ENCODE measurements at places on chromosomes 7 and 10.

DNA sequence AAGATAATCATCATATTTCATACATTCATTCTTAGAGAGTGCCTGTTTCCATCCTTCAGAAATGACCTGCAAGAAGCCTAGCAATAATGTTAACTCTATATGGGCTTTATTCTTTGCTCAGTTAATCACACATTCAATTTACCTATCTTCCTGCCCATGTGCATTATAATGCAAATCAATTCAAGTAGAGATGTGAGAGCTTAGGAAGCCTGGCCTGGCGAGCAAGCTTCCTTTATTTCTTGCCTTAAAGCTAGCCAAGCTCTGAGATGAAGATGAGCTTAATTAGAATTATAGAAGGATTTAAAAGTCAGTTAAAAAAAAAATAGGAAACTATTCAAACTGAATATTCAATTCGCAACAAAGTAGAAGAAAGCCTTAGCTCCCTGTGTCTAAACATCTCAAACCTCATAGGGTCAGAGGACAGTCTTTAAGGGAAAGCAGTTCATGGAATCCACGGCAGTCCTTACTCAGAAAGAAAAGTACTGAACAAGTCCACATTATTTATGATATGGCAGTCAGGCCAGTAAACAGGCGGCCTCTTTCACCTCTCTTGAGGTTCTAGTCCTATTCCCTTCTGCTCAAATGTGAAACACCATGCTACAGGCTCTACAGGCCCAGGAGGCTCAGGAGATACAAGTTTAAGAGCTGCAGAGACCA lies 214.1 kb downstream of the TFEC start:
- DNase-seq: no peak

- DNase-seq: no peak
These were observed 869 bp upstream of the TBX20 start for GRCh38 chr7:35254496-35255442.

DNA sequence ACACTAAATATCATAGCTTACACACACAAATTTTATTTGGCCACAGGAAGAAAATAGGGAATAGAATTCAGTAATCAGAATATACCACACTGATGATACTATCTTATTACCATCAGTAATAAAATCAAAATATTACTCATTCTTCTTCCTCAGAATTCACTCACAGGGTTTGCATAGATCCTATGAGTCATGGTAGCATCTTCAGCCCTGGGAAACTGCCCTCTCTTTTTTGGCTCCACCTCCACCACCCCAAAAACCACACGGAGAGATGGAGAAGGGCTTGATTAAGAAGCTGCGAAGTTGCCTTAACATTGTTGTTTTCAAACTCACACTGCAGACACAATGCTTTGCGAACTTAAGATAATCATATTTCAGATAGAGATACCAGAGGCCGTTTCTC lies 154.1 kb upstream of the AHR start:
- no peak for DNase-seq

- no peak for DNase-seq
These were observed 120.6 kb downstream of the PRPF18 start for GRCh38 chr10:13707156-13707881.

DNA sequence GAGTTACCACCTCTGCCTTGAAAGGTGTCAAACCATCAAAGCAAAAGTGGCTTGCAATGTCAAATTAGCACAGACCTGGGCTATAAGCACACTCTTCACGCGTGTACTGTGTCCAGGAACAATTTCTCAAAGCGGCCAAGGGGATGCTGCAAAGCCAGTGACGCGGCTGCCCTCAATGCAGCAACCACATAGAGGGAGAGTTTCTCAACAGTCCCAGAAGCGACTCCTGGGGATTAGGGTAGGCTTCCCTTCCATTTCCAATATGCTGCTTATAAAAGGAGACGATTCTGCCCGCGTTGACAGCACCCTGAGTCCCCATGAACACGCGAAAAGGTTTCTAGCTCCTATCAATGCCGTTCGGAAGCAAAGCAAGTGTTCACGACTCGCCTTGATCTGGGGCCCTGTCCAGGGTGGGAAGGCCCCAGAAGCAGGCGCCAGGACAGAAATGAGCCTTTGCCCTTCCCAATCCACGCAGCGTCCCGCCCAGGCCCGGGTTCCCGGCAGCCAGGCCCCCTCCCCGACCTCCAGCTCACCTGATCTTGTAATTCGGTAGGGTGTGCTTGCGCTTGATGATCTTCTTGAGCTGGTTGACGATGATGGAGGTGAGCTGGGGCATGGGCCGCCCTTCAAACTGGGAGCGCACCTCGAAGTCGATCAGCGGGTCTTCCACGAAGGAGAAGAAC lies 1.3 kb downstream of the PDZD8 start:
- peak; percentile 18 for DNase-seq

DNA sequence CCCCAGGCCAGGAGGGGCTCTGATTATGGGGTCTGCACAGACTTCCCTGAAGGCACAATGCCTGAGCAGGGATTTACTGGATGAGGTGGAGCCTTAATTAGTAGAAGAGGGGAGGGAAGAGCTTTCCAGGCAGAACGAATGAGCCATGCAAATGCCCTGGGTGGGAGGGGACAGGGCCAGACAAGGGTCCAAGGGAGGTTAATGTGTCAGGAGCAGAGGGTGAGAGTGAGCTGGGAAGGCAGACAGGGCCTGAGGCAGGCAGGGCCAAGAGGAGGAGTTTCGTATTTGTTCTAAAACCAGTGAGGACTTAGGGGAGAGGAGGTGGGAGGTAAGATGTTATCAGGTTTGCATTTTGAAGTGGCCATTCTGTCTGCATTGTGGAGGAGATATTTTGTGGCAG lies 65.3 kb downstream of the NPY start:
- no peak for DNase-seq

- DNase-seq: no peak
These were observed 10.7 kb downstream of the IRF5 start for GRCh38 chr7:128948312-128948973.

- DNase-seq: no peak
These were observed 9.9 kb upstream of the SPAG6 start for GRCh38 chr10:22335173-22335933.

- no peak for DNase-seq
These were observed 25.2 kb upstream of the LSM8 start for GRCh38 chr7:118158766-118159165.

GRCh38 chr10:123967626-123968243 lies 76.1 kb upstream of the CPXM2 start:
- DNase-seq: peak; percentile 76

DNA sequence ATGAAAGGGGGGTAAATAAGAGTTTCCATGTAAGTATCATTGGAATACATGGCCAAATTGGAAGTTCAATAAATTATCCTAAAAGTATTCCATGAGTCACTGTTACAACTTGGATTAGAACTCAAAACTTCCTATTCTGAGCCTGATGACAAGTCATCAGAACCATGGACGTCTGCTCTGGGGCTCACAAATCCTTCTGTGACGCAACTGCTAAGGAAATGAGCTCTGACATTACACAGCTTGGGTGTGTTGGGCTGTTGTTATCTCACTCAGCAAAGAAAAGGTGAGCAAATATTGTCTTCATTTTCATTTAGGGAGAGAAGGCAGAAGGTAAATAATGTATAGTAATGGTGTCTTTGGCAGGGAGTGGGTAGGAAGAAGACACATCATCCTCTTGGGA lies 214.8 kb upstream of the ADO start:
- DNase-seq: no peak

GRCh38 chr7:27199849-27200760 lies at the start of gene HOXA13:
Gene HOXA13, minus strand, starts transcription at chr7:27200091. Its CDS starts 14 bp downstream, at chr7:27200077.
- DNase-seq: peak; percentile 88

GRCh38 chr10:93854975-93855374 lies 38.8 kb upstream of the SLC35G1 start:
- peak; percentile 33 for DNase-seq

GRCh38 chr7:23469150-23469960 lies 936 bp downstream of the IGF2BP3 start:
- DNase-seq: peak; percentile 55

DNA sequence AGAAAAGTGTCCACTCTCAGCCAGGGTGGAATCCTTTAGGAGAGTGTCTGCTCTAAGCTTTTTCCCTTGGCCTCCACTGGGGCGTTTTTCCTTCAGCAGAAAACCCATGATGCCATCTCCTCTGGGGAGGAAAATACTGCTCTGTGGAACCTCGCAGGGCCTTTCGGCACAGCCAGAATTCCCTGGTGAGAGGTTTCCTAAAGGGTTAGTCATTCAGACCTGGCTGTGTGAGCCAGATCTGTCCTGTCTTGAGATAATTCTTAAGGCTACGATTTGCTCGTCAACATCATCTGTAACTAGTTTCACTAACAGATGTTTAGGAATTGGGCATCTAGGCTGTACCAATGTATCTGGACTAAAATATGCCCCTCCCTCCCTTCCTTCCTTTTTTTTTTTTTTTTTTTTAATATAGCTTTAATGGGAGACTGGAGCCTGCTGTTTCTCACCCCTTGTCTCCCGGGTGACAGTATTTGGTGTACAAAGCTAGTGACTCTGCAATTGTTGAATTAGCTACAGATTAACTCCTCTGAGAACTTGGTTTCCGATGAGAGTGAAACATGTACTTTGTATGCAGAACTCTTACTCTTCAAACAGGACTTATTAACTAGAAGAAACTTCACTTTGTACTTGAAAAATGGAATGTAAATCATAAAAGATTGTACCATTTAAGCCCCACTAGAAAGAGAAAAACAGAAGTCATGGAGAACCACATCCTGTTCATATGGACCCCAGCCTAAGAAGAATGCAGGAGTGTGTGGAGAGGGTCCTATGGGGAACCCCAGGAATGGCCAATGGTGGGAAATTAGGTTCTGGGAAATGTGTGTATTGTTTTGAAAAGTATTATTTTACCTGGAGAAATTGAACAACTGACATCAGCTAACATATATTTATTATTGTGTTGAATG lies 230.9 kb downstream of the CAMK1D start:
- DNase-seq: no peak

DNA sequence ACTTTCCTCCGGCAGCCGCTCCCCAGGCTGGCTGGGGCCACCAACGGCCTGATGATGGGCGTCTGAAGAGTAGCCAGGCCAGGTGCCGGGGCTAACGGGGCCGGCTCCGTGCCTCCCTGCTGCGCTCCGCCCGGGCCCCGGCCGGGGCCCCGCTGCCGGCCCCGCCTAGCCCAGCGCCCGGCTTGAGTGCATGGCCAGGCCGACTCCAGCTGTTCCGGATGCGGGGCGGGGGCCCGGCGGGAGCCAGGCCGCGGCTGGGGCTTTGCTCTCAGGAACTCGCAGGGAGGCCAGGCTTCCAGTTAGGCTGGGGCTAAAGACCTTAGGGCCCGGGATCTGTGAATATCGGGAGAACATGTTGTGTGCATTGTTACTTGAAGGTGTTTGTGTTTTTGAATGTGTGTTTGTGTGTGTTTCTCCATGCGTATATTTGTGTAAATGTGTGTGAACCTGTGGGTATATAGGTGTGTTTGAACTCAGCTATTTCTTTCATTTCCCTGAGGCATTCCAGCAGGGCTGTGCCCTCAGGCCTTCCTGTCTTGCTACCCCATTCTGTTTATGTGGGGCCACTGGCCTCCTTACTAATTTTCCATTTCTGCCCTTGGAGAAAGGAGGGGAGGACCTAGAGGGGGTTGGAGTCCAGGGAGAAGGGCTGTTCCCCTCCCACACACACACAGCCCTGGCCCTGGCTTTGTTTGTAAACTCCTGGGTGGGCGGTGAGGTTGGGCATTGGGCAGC lies 1.1 kb upstream of the LBX1 start:
- peak; percentile 87 for DNase-seq

DNA sequence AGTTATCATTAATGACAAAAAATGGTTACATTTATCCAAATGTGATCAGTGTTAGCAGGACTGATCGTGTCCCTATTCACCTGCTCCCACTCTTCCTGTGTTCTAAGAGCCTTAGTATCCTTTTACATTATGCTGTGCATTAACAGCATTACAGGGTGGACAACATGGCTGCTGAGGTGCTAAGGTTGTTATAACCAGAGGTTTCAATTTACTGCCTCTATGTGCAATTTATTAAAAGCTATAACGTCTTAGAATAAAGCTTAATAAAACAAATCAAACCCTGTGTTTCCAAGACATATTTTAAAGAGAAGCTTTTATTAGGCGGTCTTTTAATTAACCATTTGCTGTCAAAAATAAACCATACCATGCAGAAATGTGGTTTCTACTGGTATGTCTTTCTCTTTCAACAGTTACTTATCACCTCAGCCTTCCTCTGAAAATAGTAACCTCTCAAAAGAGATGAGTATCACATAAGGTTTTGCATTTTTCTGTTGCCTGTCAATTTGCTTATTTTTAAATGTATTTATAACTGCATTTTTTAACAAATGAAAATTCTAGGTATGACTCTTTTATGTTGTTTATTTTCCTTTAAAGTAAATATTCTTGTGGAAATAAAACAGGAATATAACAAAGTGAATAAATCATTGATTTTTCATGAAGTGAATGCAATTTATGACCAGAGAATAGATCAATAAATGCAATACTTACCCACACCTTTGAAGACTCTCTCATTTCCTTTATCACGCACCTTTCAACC lies 849.8 kb upstream of the SORCS1 start:
- no peak for DNase-seq

DNA sequence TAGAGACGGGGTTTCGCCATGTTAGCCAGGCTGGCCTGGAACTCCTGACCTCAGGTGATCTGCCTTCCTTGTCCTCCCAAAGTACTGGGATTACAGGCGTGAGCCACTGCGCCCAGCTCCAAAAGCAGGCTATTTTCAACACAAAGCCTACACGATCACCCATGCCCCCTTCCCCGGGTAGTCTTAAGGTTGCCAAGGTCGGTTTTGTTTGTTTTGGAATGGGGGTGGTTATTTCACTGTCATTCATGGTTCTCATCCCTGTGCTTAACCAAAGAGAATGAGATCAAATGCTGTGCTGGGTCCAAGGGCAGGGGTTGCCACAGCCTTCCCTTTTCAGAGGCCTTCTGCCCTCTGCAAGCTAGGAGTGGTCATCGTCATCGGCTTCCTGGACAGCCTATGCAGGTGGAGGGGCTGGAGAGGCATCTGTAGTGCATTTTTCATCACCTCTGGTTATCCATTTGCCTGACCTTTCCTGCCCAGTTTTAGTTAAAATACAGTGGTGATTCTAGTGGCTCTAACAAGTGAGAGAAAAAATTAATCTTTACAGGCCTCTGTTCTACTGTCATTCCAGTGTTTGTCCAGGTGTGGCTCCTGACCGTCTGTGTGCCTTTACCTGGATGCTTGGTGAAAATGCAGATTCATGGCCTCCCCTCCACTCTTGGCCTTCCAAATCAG lies 11.4 kb downstream of the BLVRA start:
- no peak for DNase-seq

DNA sequence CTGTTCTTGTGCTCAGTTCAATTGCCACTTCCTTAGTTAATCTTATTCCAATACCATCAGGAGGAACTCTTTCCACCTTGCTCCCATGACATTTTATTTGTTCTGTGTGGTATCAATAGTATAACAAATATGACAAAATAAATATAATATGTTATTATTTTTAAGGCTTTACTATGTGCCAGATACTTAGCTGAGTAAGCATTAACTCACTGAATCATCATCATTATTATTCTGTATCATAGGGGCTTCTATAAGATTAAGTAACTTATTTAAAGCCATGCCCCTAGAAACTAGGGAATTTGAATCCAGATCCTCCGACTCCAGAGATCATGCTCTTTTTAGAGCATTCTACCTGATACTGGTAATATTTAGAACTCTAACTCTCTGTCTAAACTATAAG lies 33.5 kb upstream of the SKAP2 start:
- DNase-seq: no peak

All from HuH-7.5 (cell line).